Upper lobe of left lung (tissue), 6 donors: ENCODE measurements at places on chromosomes 2 and 18. TPM values are rescaled to one million over a fixed set of nuclear protein-coding genes. Genes with fewer than 3 reads are reported as not detected.

DNA sequence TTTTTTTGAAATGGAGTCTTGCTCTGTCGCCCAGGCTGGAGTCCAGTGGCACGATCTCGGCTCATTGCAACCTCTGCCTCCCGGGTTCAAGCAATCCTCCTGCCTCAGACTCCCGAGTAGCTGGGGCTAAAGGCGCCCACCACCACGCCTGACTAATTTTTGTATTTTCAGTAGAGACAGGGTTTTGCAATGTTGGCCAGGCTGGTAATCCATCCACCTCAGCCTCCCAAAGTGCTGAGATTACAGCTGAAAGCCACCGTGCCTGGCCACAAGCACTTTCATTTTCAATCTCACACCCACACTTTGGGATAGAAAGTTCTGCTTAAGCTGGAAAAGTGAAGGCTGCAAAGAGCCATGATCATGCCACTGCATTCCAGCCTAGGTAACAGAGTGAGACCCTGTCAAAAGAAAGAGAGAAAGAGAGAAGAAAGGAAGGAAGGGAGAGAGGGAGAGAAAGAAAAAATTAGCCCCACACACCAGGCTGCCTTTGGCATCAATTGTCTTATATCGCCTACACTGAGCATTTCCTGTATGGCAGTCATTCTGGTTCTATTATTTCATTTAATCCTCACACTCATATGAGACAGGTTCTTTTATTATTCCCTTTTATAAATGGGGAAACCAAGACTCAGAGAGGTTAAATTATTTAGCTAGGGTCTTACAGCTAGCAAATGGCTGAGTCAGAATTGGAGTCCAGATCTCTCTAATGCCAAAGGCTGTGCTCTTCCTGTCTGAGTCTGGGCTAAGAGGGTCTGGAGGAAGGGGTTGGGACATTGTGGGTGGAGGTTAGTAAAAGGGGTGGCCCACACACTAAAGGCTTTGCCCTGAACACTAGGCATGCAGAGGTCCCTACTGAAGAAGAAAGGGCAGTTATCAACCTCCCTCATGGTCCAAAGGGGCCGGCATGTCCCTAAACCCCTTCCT is 37.9 kb upstream of the PKDCC start:
- no peaks in the 10 kb centered on the region for H3K4me1 ChIP-seq
- no peak overlapping the region for H3K27ac ChIP-seq
- no peaks in the 10 kb centered on the region for H3K36me3 ChIP-seq
- H3K27me3 ChIP-seq: no peaks in the 10 kb centered on the region
- no peak for DNase-seq
- peak overlapping the region; percentile 4 for H3K4me3 ChIP-seq

Gene REG3G
- total RNA-seq: 0.61 TPM

- no peak overlapping the region for H3K27ac ChIP-seq
- H3K4me1 ChIP-seq: peaks cover 3% of the 10 kb centered on the region
- no peak overlapping the region for H3K4me3 ChIP-seq
- no peak for DNase-seq
- H3K36me3 ChIP-seq: no peaks in the 10 kb centered on the region
Observed at GRCh38 chr2:134368009-134368817, 114.3 kb downstream of the MGAT5 start.

DNA sequence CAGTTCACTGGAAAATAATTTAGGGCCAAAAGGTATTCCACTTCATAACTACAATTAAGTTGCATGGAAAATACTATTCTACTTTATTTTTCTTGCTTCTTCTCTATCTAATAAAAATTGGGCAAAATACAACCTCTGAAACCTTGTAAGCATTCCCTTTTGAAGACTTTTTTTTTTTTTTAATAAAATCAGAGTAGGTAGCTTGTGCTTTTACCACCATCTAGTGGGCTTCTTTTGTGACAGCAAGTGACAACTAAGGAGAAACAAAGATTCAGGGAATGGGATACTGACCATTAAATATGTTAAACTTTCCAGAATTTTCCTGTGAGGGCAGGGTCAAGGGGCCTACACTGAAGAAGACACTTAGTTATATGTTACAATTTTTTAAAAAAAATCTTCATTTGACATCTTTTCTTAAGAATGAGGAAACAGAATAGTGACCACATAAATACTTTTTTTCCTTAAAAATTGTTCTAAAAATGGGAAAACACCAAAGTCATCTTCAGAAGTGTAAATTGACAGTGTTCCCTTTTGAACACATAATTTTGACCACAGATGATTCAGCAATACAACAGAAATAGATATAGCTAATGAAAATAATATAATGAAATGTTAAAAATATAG is 1183.2 kb upstream of the ACVR2A start:
- H3K36me3 ChIP-seq: no peaks in the 10 kb centered on the region
- H3K27ac ChIP-seq: no peak overlapping the region
- H3K4me3 ChIP-seq: no peak overlapping the region
- H3K4me1 ChIP-seq: no peaks in the 10 kb centered on the region

DNA sequence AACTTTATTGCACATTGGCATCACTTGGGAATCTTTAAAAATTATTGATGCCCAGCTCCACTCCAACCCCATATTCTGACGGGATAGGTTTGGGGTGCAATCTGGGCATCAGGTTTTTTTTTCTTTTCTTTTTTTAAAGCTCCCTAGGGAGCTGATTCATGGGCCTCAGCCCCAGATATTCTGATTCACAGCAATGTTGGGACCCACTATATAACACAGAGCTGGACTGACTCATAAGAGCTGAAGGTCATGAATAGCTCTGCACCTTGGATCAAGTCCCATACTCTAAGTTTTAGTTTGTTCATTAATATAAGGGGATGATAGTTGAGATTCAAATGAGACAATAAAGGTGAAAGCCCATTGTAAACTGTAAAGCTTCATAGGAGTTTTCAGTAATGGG is 191.1 kb upstream of the REV1 start:
- H3K27ac ChIP-seq: no peak overlapping the region
- no peaks in the 10 kb centered on the region for H3K36me3 ChIP-seq
- H3K4me1 ChIP-seq: no peaks in the 10 kb centered on the region
- H3K4me3 ChIP-seq: no peak overlapping the region
- no peak for DNase-seq

DNA sequence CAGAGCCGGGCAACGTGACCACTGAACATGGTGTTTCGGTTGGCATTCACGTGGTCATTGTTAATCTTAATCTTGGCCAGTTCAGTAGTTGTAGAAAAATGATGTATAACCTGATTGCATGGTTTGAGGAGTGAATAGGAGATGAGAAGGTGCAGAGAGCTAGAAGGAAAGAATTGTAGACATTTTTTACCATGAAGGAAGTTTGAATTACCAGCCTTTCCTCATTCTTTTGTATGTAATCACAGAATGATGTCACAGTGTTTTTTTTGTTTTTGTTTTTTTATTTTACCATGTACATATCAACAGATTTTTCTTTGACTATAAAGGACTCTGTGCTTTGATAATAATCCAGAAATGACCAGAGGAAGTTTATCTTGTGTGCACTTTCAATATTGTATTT is 126.3 kb downstream of the LTBP1 start:
- no peak for DNase-seq
- no peaks in the 10 kb centered on the region for H3K4me1 ChIP-seq
- no peaks in the 10 kb centered on the region for H3K27me3 ChIP-seq
- no peak overlapping the region for H3K27ac ChIP-seq
- no peak overlapping the region for H3K4me3 ChIP-seq
- no peaks in the 10 kb centered on the region for H3K36me3 ChIP-seq

Gene COX5B
- total RNA-seq: 177 TPM

DNA sequence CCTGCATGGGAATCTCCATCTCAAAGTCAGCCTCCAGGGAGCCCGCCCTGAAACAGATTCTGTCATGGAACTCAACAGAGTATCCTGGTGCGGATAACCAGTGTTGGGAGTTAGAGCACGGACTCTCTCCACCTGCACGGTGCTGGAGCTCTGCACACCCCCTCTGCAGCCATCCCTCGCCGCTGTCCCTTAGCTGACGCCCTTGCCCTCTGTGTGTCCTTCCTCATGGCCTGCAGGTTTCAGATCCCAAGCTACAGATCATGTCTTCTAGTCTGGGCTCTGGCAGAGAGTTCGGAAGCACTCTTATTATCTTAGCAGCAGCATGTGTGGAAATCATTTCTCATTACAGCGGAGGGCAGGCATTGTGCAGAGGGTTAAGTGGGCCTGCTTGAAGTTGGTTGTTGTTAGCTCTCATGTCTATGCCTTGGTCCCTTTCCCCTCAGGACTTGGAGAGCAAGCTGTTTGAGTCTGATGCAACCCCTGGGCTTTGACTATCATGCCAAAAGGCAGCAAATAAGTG is 26.0 kb downstream of the TMEM127 start:
- no peak overlapping the region for H3K4me3 ChIP-seq
- H3K27me3 ChIP-seq: no peaks in the 10 kb centered on the region
- no peaks in the 10 kb centered on the region for H3K36me3 ChIP-seq
- no peak for DNase-seq
- peaks cover 14% of the 10 kb centered on the region for H3K4me1 ChIP-seq
- H3K27ac ChIP-seq: no peak overlapping the region

GRCh38 chr2:14137643-14138042 is 494.9 kb upstream of the LRATD1 start:
- H3K4me1 ChIP-seq: no peaks in the 10 kb centered on the region
- no peak overlapping the region for H3K4me3 ChIP-seq
- H3K27ac ChIP-seq: no peak overlapping the region
- no peak for DNase-seq
- no peaks in the 10 kb centered on the region for H3K27me3 ChIP-seq

DNA sequence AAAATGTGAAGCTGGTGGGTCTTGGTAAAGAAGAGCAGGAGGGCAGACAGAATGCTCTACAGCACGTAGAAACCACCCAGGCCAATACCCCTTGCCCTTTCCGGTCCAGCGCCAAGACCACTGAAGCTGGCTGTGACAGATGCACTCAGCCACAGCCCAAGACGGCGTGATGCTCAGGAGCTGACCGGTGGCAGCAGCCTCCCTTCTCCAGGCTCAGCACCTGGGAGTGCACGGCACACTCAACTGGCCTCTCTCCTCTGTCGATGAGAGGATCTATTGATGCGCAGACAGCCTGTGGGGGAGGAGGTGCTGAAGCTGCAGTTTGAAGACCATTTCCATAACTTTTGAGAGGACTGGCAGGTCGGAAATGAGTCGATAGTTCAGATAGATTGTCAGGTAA is 141.0 kb upstream of the MYT1L start:
- no peak overlapping the region for H3K4me3 ChIP-seq
- no peak overlapping the region for H3K27ac ChIP-seq
- no peaks in the 10 kb centered on the region for H3K27me3 ChIP-seq

Gene STARD6
- total RNA-seq: not detected

GRCh38 chr2:156649596-156649995 is 213.4 kb downstream of the GPD2 start:
- H3K4me1 ChIP-seq: no peaks in the 10 kb centered on the region
- H3K4me3 ChIP-seq: no peak overlapping the region
- no peak for DNase-seq
- no peaks in the 10 kb centered on the region for H3K36me3 ChIP-seq

GRCh38 chr2:191565647-191566198 is 112.2 kb upstream of the NABP1 start:
- no peak overlapping the region for H3K4me3 ChIP-seq
- H3K4me1 ChIP-seq: peaks cover 3% of the 10 kb centered on the region
- no peak for DNase-seq
- H3K27ac ChIP-seq: no peak overlapping the region

DNA sequence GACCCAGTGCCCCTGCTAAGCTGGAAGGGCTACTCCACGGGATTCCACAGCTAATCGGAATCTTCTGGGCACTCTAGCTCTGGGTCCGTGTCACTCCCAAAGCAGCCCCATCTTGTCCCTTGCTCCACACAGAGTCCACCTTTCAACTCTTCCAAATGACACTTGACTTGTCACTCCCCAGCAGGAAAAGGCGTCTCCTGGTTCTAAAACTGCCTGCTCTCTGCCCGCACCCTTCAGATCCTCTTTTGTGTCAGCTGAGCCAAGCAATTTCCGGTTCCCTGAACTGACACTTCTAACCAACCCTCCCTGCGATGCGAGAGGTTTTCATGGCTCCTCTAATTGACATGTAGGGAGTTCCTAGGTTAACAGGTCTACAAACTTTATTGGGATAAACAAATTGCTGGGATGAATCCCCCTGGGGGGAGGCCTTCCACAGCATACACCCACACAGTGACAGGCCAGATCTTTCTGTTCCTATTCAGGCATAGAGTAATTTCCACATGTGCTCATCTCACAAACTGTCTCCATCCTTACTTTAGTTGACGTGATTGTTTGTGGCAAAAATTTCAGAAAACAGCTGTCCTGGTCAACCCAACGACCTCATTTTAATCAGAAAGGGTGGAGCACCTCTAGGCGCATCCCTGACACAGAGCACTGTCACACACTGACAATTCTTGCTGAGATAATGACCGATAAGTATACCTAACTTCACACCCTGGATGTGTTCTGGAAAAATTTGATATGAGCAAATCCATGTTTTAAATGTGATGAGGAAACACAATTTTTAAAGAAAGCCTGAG is 104.9 kb downstream of the RBMS1 start:
- H3K36me3 ChIP-seq: no peaks in the 10 kb centered on the region
- H3K27me3 ChIP-seq: no peaks in the 10 kb centered on the region
- H3K27ac ChIP-seq: peak overlapping the region; percentile 76
- DNase-seq: no peak
- peaks cover 68% of the 10 kb centered on the region for H3K4me1 ChIP-seq
- H3K4me3 ChIP-seq: no peak overlapping the region

GRCh38 chr2:160111951-160112798 is 49.8 kb upstream of the PLA2R1 start:
- H3K27ac ChIP-seq: no peak overlapping the region
- no peaks in the 10 kb centered on the region for H3K4me1 ChIP-seq
- no peaks in the 10 kb centered on the region for H3K27me3 ChIP-seq
- H3K4me3 ChIP-seq: no peak overlapping the region
- no peak for DNase-seq

Gene THSD7B
- not detected for total RNA-seq

DNA sequence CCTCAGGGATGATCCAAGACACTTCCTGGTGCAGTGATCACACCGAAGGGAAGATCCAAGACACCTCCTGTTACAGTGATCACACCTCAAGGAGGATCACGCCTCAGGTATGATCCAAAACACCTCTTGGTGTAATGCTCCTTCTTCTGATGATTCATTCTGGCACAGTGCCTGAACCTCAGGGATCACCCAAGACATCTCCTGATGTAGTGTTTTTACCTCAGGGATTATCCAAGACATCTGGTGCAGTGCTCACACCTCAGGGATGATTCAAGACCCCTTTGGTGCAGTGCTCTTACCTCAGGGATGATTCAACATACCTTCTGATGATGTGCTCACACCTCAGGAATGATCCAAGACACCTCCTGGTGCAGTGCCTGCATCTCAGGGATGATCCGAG is 124.4 kb downstream of the ASB1 start:
- H3K27ac ChIP-seq: no peak overlapping the region
- no peaks in the 10 kb centered on the region for H3K27me3 ChIP-seq
- no peaks in the 10 kb centered on the region for H3K4me1 ChIP-seq

- H3K27me3 ChIP-seq: no peaks in the 10 kb centered on the region
- H3K36me3 ChIP-seq: no peaks in the 10 kb centered on the region
- no peak for DNase-seq
- no peak overlapping the region for H3K27ac ChIP-seq
Observed at GRCh38 chr18:2171840-2172625, 399.3 kb downstream of the METTL4 start.

GRCh38 chr18:76654577-76654976 is 159.5 kb upstream of the ZNF516 start:
- H3K4me3 ChIP-seq: no peak overlapping the region
- H3K36me3 ChIP-seq: no peaks in the 10 kb centered on the region

Gene AMER3
- total RNA-seq: not detected
